Stimulated activated CD8-positive, alpha-beta memory T cell treated with anti-CD3 and anti-CD28 coated beads, Interleukin-12 subunit alpha, Interleukin-12 subunit beta, amount 100 ng/mL, for 4 hours (primary cell): ENCODE measurements at places on chromosomes 11 and 22.

GRCh38 chr11:86696004-86696403, 23.6 kb upstream of the ME3 start:
- no peak for DNase-seq

- DNase-seq: no peak
Observed at GRCh38 chr22:17086296-17086695, 1.5 kb downstream of the IL17RA start.

- DNase-seq: no peak
Observed at GRCh38 chr22:41256254-41257253, 15.8 kb upstream of the CHADL start.

- DNase-seq: no peak
Observed at GRCh38 chr22:37742376-37743171, 45.7 kb downstream of the TRIOBP start.

DNA sequence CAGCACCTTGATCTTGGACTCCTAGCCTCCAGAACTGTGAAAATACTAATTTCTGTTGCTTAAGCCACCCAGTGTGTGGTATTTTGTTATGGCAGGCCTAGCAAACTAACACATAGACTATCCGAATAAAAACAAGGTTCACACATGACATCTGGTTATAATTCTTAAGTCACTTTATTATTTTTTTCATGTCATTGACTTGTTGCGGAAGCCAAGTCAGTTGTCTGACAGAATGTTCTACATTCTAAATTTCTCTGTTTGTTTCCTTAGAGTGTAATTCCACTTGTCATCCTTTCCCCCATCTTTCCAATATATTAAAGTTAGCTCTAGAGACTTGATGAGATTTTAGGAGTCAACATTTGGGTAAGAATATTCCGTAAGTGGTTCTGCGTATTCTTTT, 40.6 kb downstream of the RAB30 start:
- no peak for DNase-seq

DNA sequence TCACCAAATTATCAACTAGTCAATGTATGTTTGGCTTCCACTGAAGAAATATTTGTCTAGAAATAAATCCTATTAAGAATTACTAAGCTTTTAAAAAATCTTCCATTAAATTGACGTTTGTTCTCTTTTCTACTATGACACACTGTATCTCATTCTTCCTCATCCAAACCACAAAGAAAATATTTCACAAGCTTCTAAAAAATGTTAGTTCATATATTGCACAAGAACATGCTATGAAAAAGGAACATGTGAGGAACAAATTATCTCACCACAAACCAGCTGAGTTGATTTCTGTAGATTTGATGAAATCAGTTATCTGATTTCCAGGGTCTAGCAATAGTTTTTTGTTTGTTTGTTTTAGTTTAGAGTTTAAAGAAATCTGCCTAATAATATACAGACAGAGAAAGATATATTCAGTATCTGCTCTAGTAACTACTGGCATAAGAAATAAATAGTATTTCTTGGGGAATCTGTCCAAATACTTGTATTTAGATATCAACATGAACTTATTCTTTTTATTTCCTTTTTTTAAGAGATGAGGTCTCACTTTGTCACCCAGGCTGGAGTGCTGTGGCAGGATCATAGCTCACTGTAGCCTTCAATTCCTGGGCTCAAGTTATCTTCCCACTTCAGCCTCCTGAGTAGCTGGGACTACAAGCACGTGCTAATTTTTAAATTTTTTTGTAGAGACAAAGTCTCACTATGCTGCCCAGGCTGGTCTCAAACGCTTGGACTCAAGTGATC, 161.7 kb downstream of the ATG16L2 start:
- no peak for DNase-seq

GRCh38 chr11:36492724-36493304, 17.3 kb downstream of the TRAF6 start:
- no peak for DNase-seq

GRCh38 chr11:62962391-62962790, 22.4 kb downstream of the SLC22A6 start:
- no peak for DNase-seq

DNA sequence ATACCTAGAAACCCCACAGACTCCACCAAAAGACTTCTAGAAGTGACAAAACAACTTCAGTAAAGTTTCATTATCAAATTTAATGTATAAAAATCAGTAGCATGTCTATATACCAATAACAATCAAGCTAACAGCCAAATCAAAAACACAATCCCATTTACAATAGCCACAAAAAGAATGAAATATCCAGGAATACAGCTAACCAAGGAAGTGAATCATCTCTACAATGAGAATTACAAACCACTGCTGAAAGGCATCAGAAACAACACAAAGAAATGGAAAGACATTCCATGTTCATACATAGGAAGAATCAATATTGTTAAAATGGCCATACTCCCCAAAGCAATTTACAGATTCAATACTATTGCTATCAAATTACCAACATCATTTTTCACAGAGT, 46.0 kb downstream of the PRCP start:
- no peak for DNase-seq

GRCh38 chr11:125224391-125225021, 60.0 kb downstream of the PKNOX2 start:
- DNase-seq: no peak

- no peak for DNase-seq
Observed at GRCh38 chr11:126354631-126355323, 709 bp upstream of the ST3GAL4 start.

DNA sequence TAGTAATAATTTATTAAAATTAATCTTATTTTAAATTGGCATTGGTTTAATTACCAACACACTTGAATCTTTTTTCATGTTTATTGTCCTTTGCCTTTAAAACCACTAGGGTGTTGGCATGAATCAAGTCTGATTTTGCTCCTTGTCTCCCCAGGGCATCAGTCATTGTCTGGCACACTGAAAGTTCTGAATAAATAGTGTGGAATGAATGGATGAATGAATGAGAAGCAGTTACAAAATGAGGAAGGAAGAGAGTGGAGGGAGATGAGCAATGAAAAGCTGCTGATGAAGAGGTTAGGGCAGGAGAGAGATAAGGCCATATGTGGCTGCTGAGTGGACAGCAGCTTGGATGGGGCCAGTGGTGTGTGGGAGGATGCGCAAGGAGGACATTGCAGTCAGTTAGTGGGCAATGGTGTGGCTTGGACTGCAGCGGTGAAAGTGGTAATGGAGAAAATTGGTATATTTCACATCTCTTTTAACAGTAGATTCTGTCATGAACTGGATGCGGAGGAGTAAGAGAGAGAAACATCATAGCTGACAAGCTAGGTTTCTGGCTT, 132.0 kb downstream of the SPON1 start:
- no peak for DNase-seq

GRCh38 chr11:122998727-122999366, 17.2 kb upstream of the BSX start:
- DNase-seq: no peak

DNA sequence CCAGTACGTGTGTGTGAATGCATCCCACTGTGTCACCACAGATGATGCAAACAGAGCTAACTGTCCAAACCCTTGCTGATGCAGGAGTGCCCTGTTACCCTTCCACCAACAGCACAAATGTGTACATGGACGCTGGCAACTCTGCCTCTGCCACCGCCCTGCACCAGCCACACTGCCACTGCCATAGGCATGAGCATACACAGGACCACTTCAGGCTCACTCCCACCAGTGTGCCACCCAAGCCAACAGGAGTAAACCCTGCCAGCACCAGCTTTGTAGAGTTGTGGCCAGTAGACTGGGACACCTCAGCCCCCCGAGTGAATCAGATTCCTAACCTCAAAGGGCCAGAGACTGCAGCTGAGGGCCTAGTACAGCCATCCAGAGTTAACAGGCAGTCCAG, 34.0 kb downstream of the NOX4 start:
- DNase-seq: no peak

- no peak for DNase-seq
Observed at GRCh38 chr22:29848111-29848510, 10.0 kb upstream of the ASCC2 start.

DNA sequence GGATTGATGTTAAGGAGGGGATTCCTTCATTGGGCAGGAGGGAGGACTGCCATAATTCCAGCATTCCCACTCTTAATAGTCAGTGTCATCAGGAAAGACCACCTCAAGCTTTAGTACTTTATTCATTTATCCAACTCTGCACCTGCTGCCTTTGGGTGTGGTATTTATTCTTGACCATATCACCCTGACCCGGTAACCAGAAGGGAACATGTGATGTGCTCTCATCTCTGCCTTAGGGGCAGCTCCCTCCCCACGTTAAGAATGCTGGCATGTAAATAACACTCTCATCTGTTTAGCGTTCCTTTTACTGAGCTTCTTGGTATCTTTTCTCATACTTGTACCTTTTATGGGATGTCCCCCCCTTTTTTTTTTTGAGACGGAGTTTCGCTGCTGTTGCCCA, 7.7 kb downstream of the CAT start:
- no peak for DNase-seq

DNA sequence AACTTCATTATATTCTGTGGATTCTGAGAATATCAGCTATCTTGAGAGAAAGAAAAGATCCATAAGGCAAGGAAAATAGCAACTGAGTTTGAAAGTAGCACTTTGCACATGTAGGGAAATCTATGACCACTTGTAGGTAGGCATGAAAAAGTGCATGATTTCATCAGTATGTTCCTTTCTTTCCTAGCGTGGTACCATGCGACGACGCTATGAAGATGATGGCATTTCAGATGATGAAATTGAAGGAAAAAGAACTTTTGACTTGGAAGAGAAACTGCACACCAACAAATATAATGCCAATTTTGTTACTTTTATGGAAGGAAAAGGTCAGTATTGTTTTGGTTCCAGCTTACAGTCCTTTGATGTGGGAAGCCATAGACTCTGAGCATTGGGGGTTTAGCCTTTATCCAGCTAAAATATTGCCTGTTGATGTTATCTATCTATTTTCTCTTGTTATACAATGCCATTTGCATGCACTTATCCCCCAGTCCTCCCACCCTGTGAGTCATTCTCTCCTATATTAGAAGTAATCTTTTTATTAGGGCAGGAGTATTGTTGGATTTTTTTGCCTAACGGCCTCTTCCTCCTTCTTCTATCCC, 60.9 kb downstream of the KDM2A start:
- no peak for DNase-seq

DNA sequence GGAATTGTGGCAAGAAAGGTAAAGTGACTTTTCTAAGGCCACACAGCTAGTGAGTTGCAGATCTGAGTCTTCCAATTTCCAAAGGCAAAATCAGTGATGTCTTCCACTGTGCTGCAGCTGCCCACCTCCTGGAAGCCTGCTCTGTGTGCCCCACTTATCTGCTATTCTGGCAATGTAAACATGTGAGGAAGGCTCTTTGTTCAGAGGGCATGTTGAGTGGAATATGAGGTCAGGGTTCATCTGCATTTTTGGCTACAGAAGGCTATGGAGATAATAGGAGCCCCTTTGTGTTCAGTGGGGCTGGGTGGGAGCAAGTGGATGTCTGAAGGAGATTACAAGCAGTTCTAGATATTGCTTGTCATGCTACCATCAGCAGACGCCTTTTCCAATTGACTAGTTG, 396.2 kb downstream of the BUD13 start:
- no peak for DNase-seq

DNA sequence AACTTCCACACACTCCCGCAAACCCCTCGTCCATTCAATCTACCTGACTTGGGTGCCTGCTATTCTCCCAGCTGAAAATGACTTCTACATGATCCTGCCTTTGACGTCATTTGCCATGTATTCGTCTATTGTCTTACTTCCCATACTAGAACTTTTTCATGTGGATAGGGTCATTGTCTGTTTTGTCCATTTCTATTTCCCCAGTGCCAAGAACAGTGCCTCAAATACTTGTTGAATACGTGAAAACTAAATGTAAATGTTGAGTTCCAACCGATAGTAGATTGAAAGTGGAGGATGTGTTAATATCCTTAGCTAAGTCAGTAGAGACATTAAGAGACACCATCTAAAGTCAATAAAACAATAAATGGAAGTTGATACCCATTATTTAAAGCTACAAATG, 935 bp downstream of the TRIM68 start:
- no peak for DNase-seq

GRCh38 chr22:38124236-38124974, 13.9 kb upstream of the BAIAP2L2 start:
- no peak for DNase-seq

- no peak for DNase-seq
Observed at GRCh38 chr11:115931548-115932083, 427.4 kb upstream of the CADM1 start.

DNA sequence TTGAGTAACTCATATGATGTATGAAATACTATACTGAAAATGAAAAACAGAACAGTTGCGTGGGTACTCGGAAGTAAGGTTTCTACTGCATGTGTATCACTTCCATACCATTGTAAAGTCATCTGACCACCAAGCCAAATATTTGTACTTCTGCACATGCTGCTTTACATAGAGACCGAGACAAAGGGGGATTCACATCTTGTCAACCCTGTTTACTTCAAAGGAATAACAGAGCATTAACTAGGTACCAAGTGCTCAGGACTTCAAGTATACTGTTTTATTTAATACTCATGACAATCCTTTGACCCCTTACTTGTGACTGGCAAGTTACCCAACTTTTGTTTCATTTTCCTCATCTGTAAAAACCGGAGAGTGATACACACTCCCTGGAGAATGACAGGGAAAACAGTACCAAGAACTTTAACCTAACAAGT, 9.9 kb downstream of the MAPK1 start:
- no peak for DNase-seq

DNA sequence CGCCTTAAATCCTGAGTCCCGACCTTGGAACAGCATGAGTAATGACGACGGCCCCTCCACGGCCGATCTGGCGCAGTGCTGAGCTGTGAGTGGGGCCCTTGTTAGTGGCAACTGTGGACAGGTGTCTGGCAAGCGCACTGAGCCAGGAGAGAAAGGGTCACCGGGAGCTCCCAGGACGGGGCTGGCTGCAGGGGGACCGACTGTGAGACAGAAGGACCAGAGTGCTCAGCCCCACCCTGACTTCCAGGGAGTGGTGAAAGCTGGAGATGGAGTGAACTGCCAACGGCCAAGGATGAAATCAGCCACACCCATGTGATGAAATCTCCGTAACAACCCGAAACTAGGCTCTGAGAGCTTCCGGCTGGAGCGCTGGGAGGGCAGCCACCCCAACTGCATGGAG, 228.6 kb downstream of the BRD1 start:
- no peak for DNase-seq

DNA sequence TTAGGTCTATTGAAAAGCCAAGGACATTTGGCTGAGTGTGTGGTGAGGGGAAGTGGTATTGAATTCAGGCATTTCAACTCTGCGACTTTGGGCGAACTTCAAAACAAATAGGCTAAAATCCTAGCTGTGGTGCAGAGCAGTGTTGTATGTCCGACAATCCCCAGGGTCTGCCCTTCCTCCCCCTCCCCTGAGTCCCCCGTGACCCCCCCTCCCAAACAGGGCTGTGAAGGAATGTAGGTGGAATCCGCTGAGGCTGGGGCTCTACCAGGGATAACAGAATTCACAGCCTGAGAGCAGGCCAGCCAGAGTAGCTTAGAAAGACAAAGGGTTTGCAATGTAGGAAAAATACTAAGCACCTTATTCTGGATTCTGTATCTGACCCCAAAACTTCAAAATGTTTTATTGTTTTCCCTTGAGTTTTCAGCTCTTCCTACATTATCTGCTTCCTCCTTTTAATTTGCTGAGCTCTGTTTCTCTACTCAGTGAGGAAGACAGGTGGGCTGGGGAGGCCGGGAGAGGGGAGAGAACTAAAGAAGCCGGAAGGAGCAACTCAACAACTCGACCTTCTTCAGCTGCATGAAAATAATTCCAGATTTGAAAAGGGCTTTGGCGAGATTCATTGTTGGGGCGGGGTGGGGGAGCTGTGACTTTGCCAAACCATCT, 315.2 kb downstream of the BLID start:
- no peak for DNase-seq
